ENCODE measurements at places on chromosomes 1 and 21.

- DNase-seq, result no peak
These were observed 104.1 kb upstream of the TMPRSS2 start for GRCh38 chr21:41611966-41612606.

- DNase-seq, result no peak
These were observed at the start of gene CFHR3 for GRCh38 chr1:196774603-196775002. Gene CFHR3 (plus strand): TSS chr1:196774840. CDS start chr1:196774887, 47 bp downstream.

DNA sequence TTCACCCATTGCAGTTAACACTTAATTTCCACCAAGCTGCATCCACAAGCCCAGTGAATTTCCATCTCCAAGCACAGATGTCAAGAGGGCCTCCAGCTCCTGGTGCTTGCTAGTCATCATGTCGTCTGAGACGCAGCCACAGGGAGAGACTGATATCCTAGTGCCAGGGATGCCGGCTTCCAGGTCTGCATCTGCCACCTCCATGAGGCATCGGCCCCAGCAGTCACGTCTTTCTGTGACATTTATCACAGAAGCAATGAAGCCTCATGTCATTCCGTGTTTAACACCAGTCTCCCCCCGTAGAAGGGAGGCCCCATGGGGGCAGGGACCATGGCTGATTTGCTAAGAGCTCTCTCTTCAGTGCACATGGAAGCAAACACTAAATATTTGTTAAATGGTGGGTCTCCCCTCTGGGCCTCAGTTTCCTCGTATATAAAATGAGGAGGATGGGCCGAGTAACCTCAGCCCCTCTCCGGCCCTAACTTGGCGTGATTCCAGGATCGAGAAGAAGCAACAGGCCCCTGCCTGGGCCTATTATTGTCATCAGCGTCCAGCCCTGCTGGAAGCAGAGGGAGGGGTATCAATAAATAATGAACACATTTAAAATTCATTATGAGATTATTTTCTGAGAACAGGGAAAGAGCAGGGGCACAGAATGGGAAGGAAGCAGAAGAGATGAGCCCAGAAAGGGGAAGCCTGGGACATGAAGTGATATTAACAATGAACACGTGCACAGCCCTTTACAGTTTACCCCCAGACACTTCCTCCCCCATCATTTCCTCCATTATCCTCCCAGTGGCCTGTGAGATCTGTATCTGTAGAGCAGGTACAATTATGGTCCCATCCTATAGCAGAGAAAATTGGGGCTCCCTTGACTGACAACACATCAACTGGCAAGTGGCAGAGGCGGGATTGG, 837 bp upstream of the C1QB start:
- DNase-seq, result no peak

- DNase-seq, result no peak
These were observed 55.6 kb downstream of the TAS1R2 start for GRCh38 chr1:18803851-18804250.

- DNase-seq, result peak; percentile 35
These were observed 130.4 kb upstream of the ADGRL2 start for GRCh38 chr1:81670286-81670685.

GRCh38 chr1:39529901-39530535, 38.6 kb downstream of the BMP8A start:
- DNase-seq, result no peak

DNA sequence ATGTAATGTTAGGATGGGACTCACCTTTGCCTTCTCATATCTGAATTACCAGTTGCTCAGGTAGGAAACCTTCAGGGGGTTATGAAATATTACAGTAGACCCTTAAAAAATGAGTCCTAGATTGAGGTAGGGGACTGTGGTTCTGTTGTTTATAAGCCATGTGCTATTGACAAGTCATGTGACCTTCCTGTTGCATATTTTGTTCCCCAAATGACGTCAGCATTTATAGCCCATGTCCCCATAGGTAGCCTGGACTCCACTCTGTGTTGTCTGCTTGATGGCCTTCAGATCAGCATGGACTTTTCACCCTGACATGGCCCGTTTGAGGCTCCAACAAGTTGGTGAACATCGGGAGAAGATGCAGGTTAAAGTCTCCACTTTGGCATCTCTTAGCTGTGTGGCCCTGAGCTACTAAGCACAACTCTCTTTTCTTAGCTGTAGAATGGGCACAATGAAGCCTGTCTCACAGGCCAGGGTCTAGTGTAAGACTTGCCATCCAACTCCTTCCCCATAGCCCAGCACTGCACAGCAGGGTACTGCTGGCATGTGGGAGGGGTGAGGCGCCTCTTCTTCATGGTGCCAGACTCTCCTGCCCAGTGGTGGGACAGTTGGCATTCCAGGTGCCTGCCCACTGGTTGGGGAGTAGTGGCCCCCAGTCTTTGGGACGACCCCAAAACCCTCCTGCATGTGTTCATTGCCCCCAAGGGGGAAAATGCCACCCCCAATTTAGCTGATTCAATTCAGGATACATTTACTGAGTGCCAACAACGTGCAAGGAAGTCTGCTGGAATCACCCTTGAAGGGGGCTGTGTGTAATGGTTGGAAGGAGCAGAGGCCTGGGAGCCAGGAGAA, 36.1 kb upstream of the TTC22 start:
- no peak for DNase-seq

DNA sequence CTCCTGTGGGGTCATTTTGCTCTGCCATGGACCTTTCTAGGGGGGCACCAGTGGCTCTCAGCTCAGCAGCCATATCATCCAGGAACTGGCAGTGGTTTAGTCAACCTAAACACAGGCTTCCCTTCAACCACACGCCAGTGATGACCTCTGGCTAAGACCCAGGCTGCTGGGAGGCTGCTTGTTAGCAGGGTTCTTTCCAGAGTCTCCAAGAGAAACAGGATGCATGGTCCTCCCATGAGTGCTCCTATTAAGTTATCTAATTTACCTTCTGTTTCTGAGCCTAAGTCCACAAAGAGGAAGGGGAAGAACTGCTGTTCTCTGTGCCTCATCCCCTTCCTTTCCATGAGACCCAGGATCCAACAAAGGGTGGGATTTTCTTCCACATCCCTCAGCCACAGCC, 137.3 kb upstream of the PLXNA2 start:
- no peak for DNase-seq

DNA sequence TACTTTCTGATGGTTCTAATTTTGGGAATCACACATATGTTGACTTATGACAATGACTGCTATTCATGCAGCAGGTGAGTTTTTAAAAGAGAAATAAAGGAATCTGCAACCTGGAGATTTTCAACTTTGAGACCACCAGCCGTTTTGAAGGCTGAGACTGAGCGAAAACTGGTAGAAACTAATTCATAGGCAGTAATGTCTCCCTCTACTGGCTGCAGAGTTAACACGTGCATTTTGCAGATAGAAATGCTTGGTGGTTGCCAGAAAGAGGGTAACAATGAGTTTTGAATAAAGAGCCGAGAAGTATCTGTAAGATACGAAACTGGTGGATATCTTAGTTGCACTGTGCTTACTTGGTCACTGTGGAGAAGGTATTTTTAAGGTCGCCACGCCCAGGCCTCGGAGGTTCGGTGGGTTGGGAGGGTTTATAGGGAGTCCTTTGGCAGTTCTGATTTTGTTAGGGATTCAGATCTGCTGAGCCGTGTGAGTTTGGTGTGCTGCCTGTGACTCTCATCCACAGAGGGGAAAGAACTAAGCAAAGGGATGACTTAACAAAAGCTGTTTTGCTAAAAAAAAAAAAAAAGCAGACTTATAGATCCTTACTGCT, 83.0 kb downstream of the RYR2 start:
- DNase-seq, result no peak

DNA sequence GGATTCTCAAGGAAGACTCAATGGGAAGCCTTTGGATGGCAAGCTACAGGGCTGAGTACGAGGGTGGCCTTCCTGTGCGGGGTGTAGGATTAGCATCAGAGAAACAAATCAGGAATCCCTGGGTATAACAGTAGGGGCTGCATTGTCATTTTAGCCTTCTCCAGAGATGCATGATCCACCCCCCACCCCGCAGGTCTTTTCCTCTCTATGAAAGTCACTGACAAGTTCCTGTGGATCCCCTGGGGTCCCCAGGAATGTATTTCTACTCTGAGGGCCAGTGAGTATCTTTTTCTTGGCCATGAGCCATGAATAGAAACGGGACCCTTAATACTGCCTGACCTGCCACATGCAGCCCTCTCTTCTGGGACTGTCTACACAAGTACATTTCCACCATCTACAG, 473.0 kb upstream of the VAMP3 start:
- DNase-seq, result no peak

All from mesothelial cell of epicardium (in vitro differentiated cells).